ENCODE measurements at places on chromosomes 16 and 17.
A peak's percentile ranks its signal among the peaks of the same experiment; 100 is the strongest.

DNA sequence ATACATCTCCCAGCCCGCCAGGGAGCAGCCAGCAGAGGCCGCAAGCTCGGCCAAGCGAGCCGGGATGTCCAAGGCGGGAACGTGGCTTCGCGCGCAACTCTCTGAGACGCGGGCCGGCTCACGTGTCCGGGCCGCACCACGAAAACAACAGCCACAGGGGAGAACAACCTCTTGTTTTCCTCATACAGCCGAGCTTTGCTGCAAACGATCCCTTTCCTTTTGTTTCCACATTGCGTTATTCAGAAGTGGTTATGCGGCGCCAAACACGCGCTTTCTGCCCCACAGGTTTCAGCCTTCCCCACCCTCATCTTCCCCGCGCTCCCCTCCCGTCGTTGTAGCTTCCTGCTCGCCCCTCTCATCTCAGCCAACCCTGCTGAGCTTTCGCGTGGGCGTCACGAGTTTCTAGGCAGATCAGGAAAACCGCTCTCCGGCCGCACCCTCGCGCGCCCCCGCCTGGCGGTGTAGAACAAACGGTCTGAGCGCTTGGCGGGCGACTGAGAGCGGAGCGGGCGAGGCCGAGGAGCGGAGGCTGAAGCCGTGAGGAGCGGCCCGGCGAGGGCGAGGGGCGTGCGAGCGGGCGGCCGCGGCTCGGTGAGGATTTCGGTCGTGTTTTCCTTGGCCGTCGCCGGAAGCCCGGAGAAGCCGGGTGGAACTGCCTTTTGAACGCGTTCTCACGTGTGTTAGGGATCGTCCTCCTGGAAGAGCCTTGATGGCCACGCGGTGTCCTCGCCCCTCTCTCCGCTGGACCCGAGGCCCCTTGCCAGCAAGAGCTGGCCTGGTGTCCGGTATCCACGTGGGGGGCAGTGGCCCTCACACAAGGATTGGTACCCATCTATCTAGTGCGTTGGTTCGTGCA, 6.6 kb upstream of the SMARCD2 start:
- peak; percentile 95 for DNase-seq

GRCh38 chr17:63425483-63425882, 20.6 kb downstream of the CYB561 start:
- DNase-seq: peak; percentile 45

- DNase-seq: no peak
Measured at GRCh38 chr17:59512844-59513385, 52.5 kb upstream of the DHX40 start.

GRCh38 chr16:90077757-90078578, 837 bp upstream of the PRDM7 start:
- DNase-seq: no peak

GRCh38 chr16:19703172-19703889, 14.7 kb downstream of the KNOP1 start:
- DNase-seq: no peak

GRCh38 chr16:88329726-88330700, 52.7 kb upstream of the ZNF469 start:
- DNase-seq: no peak

DNA sequence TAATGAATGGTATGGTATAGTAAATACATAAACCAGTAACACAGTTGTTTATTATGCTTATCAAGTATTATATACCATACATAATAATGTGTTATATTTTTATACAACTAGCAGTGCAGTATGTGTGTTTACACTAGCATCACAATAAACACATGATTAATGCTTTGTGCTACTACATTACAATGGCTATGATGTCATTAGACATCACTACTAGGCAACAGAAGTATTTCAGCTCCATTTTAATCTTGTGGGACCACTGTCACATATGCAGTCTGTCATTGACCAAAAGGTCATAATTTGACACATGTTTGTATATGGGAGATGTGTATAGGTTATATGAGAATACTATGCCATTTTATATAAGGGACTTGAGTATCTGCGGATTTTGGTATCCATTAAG, 32.7 kb downstream of the TRIM37 start:
- DNase-seq: no peak

DNA sequence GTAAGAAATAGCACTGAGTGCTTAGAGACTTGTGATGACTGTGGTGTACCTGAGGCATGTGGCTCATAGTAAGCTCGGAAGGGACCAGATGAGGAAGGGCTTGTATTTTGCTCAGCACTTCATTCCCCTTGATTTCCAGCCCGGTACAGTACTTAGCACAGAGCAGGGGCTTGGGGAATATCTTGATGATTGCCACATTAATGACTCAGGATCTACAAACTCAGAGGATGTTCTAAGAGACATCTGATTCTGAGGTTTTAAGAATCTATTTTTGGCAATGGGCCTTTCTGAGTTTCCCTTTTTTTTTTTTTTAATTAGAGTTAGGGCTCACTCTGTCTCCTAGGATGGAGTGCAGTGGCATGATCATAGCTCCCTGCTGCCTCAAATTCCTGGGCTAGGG, 9.1 kb downstream of the ASPHD1 start:
- DNase-seq: no peak

DNA sequence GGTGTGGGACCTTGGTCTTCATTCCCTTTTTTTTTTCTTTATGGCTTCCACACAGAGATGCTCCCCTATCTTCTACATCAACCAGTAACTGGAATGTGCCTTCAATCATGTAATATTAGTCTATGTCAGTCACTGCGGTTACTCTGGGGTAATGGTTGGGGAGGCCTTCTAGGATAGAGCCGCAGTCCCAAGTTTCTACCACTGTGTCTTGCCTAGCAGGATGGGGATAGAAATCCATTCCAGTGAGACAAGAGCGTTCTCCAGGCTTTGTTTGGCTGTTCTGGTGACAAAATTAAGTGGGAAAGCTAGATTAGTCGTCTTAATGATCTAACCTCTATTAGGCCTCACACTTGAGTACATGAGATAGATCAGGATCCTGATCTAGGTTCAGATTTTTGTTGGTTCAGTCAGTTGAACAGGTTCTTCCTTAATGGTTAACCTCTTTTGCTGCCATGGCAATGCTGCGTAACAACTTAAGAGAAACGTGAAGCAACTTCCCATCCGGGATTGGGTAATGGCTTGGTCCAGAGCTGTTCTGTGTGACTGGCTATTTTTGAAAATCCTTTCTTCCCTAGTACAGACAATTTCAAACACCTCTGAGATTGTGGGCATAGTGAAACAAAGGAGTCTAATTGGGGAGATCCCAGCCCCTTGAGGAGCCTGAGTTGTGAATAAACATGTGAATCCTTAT, 8.7 kb downstream of the MSL1 start:
- no peak for DNase-seq

DNA sequence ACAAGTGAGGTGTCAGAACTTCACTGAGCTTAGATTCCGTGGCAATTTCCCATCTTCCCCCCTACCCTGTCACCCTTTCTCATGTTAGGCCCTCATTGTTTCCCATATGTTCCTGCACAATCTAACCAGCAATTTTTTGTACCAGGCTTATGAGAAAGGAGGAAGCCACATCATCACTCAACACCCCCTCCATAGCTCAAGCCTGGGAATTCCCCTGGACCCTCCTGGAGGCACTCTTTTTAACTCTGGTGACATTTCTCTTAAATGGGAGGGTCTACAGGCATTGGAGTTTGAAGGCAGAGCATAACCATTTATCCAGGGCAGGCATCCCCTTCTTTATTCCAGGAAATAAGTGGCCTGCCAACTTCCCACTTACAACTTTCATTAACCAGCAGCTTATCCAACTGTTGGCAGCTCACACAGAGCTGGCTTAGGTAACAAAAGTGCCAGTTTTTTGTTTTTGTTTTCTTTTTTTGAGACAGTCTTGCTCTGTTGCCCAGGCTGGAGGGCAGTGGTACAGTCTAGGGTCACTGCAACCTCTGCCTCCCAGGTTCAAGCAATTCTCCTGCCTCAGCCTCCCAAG, 10.4 kb upstream of the GLG1 start:
- no peak for DNase-seq

GRCh38 chr16:17556276-17557052, 85.7 kb upstream of the XYLT1 start:
- no peak for DNase-seq

DNA sequence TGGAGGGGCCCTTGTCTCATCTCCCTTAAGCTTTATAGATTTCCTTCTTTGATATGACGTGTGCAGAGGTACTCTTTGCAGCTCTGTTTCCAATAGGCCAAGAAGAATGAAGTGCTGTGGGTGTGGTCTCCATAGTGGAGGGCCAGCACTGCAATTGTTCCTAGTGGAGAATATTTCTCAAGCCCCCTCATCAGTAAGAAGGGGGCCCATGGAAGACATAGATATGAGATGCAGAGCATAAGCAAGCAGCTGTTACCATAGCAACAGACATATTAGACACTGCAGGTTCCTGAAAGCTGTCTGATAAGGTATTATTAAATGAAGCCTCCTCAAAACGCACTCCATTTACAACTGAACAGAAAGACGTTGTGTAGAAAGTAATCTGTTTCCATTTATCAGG, 240.7 kb downstream of the ZFHX3 start:
- DNase-seq: no peak

DNA sequence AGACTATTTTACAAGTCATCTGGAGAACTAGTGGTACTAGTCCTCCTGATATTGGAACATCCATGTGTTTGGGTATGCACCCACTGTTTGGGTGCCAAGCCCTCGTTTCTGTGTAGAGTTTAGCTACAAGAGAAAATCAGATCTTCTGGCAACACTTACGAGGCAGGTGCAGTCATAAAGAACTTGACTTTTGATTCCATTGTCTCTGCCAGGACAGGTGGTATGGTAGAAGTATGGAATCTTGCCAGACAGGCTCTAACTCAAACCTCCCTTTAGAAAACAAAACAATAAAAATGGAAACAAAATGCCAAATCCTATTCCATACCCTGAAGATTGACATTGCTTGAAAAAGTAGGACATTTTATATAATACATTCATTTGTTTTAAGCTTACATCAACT, 16.0 kb downstream of the RNF43 start:
- DNase-seq: no peak

All from stimulated activated CD4-positive, alpha-beta T cell treated with anti-CD3 and anti-CD28 coated beads, Interleukin-1b, Interleukin-23, amount 100 ng/mL, for 1 hour (primary cell).